ENCODE measurements at places on chromosomes 4 and X. TPM values are rescaled to one million over a fixed set of nuclear protein-coding genes. Genes with fewer than 3 reads are reported as not detected.
A peak's percentile ranks its signal among the peaks of the same experiment; 100 is the strongest.

Gene CT45A1
- not detected for total RNA-seq

DNA sequence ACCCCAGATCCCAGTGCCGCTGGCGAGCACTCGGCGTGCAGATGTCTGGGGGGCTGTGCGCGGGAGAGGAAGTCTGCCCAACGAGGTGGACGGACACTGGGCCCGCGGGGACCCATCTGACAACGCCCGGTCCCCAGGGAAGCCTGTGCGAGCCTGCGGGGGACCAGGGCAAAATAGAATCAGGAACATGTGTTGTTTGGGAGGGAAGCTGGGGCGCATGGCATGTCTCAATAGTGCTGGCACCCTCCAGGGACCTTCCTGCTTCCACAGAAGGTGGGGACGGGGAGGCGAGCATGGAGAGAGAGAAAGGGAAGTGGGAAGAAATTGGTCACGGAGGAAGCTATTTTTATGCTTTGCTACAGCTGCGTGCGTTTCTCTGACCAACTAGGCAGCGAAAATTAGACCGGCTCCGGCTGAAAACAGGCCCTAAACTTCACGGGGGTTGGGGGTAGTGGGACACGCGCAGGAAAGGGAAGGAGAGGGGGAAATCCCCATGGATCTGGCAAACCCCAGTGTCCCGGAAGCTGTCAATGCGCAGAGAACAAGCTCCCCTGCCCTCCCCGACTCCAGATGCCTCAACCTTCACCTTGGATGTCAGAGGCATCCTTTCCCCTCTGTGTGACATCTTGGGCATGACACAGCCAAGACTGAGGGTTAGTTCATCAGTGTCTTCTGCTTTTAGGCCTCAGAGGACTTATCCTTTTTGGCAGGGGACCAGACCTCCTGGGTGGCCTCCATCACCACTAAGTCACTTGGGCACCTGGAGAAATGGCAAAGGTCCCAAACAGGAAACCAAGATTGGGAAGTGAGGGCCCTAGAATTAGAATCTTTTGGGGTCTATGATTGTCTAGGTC, 169.8 kb upstream of the BCOR start:
- no peak for DNase-seq

- no peak for DNase-seq
These were observed 157.6 kb downstream of the ZNF518B start for GRCh38 chr4:10299601-10300000.

- DNase-seq, result no peak
These were observed 295.1 kb downstream of the GBA3 start for GRCh38 chr4:22987870-22988269.

GRCh38 chr4:182877326-182877883, 39.8 kb downstream of the DCTD start:
- no peak for DNase-seq

Gene OCIAD2
- 71.6 TPM for total RNA-seq

GRCh38 chr4:146165221-146165620, 10.3 kb upstream of the LSM6 start:
- DNase-seq, result no peak

DNA sequence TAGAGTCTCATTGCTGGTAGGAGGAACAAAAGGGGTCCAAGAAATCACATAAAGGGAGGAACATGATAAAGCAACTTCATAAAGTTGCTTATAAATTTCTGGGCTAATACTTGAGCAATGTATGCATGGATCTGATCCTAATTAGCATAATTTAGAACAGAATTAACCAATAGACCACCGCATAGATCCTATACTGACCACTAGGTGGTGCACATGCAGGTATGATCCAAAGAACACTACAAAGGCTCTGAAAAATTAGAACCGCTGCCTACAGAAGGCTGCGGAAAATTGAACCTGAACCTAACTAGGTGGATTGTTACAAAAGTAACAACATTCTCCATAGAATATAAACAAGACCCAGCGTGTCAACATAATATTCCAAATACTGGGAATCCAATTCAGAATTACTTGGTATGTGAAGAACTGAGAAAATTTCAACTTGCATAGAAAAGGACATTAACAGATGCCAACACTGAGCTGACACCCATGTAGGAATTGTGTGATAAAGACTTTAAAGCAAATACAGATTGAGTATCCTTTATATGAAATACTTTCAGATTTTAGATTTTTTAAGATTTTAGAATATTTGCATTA, 23.3 kb downstream of the BRCC3 start:
- DNase-seq, result peak; percentile 17

DNA sequence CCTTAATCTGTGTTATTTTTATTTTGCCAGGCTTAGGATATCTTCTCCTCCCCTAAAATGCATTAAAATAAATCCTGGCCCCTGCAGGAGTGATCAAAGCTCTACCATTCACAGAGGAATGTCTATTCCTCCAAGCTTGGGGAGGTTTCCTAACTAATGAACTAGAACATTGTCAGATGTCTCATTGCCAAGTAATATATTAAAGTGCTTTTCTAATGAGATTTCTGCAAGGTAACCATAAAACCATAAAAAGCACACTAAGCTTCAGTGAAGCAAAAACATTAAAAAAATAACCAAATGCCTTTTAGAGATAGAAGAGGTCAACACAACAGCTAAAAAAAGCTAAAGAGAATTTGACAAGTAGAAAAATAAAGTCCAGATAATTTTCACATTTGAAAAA, 34.8 kb downstream of the IGFBP7 start:
- no peak for DNase-seq

DNA sequence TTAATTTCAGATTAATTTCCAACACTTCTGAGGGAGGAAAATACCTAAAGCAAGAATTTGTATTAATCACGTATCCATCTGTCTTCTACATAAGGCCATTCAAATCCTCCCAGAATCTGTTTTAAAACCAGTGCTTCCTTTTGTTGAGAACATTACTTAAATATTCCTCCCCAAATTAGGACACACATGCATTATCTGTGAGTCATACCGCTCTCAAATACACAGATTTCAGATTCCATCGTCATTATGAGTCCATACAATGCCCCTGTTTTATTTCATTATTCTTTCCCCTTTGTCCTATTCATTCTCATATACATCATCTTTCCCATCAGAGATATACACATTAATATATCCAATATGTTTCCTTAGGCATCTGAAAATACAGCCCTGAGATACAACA, 57.3 kb upstream of the PRSS12 start:
- no peak for DNase-seq

Gene MAGEA11
- not detected for total RNA-seq

Gene NDUFB11
- total RNA-seq, result 86.4 TPM

Gene HS3ST1
- not detected for total RNA-seq

DNA sequence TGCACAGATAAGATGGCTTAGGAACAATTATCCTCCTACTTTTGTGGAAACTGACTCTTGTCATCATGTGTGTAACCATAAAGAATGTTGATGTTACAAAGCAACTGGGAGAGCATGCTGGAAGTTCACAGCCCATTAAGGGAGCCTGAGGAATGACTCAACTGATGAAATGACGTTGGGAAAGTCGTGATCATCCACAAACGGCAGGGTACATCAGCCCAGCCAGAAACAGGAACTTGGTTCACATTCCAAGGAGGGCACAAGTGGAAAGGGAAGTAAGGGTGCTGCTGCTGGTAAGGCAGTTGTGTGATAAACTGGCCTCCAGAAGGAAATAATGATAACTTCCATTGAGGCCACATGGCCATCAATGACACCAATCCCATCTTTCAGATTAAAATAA, 6.7 kb downstream of the TEC start:
- no peak for DNase-seq

DNA sequence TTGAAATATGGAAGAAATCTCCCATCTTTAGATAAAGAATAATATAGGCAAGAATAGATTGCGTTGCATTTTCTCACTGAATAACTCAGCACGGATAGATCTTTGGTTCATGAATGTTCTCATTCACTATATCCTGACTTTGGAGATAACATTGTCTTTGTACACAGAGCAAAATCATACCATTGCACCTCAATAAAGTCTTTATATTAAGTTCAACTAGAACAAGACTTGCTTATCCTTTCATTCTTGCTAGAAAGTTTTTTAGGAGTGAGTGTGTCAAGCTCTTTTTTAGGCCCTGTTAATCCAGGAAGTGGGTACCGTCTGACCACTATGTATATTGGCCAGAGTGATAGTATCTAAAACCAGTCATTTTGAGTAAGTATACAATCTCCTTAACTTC, 658.7 kb downstream of the FSTL5 start:
- DNase-seq, result no peak

Gene ZNF157
- total RNA-seq, result 0.53 TPM

Gene TRPC3
- 1.6 TPM for total RNA-seq

GRCh38 chr4:181528570-181529184, 714.5 kb upstream of the TENM3 start:
- DNase-seq, result peak; percentile 40

GRCh38 chr4:40564815-40565483, 64.7 kb downstream of the RBM47 start:
- no peak for DNase-seq

Gene CDKL2
- total RNA-seq, result 1.1 TPM

Gene ASMT
- 1.1 TPM for total RNA-seq

Gene ANKRD50
- 0.36 TPM for total RNA-seq

GRCh38 chrX:42093756-42094155, 170.4 kb upstream of the CASK start:
- DNase-seq, result peak; percentile 17

DNA sequence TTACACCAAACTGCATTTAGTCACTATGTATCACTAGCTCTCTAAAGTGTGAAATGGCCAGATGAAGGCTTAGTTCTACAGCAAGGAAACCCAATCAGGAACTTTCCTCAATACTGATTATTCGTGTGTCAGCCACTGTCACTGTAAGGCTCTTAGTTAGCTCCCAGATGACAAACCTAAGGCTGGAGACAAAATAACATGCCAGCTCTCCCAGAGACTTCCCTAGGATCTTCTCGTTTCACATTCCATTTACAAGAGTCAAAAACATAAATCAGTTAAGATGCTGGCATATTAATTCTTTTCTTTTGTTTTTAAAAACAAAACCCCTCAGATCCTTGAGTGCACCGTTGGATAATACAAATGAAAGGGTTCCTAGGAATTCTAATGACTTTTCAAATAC, 88.2 kb upstream of the TFDP3 start:
- no peak for DNase-seq

GRCh38 chr4:94399277-94399676, 52.5 kb upstream of the PDLIM5 start:
- DNase-seq, result no peak

DNA sequence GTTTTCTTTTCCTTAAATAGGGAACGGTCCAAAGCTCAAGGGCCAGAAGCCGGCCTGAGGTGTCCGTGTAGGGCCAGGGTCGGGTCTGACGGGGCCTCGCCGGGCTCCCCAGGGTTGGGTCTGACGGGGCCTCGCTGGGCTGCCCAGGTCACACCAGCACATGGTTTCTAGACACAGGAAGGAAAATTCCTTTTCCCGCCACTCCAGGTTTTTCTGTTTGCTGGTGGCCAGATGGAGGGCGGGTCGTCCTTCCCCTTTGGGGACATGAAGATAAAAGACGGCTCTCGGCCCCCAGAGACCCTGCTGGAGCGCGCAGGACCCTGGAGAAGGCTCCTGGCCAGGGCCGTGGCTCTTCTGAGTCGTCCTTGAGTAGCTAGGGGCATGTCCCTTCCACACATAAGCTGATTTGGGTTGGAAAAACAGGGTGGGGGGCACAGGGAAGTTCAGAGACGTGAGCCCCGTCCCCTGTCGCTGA, 35.1 kb downstream of the PIGG start:
- no peak for DNase-seq

Gene PDLIM3
- not detected for total RNA-seq

Gene FABP2
- total RNA-seq, result not detected

DNA sequence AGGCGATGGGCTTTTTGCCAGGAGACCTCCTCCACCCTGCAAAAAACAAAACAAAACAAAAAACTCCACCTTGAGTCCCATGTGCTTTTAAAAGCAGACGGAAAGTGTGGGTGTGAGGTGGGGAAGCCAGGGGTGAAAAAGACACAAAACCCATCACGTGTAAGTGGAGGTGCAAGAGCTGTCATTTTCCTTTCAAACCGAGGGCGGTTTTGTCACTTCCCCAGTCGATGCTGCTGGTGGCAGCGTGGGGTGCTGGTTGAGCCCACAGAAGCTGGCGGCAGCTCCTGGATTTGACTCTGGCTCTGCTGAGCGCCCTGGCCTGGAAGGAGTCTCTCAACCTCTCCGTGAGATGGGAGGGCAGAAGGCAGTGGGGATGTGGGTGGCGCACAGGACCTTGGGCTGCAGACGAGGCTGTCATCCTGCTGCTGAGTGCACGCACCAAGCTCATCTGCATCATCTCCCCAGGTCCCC, 110.0 kb downstream of the PSAPL1 start:
- peak; percentile 35 for DNase-seq

DNA sequence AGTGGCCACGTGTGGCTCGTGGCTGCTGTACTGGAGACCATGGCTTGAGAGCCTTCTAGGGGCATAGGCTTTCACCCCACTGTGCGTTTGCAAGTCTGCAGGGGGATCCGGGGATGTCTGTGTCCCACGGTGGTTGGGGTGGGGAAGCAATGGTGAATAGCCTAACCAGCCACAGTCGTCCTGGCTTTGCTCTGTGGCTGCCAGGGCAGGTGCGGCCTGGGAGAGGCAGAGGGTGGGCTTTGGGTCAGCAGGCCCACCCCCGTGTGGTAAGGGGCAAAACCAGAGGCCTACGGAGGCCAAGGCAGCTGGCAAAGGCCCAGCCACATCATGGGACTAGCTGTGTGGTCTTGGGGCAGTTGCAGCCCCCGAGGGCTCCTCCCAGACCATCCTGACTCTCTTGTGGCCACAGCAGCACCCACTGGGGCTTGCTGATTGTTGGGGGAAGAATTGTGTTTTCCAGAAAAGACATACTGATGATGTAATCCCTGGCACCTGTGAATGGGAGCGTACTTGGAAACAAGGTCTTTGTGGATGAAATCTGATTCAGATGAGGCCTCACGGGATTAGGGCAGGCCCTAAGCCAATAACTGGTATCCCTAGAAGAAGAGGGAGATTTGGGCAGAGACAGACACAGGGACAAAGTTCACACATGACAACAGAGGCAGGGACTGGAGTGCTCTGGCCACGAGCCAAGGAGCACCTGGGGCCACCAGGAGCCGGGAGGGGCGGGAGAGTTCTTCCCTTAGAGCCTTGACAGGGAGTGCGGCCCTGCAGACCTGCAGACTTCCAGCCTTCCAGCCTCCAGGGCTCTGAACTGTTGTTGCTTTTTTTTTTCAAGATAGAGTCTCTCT, 2.9 kb downstream of the CPZ start:
- no peak for DNase-seq

- no peak for DNase-seq
These were observed 84.7 kb downstream of the CRMP1 start for GRCh38 chr4:5808081-5808741.

- no peak for DNase-seq
These were observed 353.3 kb upstream of the MAGEB16 start for GRCh38 chrX:35444671-35445355.
